ENCODE measurements at places on chromosomes 7 and 10.

GRCh38 chr10:110260746-110261477 lies 43.8 kb downstream of the SMNDC1 start:
- no peak for DNase-seq

DNA sequence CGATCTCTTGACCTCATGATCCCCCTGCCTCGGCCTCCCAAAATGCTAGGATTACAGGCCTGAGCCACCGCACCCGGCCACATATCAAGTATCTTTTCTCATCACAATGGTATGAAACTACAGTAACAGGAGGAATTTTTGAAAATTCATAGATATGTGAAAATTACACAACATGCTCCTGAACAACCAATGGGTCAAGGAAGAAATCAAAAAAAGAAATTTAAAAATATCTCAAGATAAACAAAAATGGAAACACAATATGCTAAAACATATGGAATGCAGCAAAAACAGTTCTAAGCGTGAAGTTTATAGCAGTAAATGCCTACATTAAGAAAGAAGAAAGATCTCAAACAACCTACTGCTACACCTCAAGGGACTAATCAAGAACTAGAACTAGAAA lies 59.8 kb upstream of the ADAM12 start:
- DNase-seq, result no peak

DNA sequence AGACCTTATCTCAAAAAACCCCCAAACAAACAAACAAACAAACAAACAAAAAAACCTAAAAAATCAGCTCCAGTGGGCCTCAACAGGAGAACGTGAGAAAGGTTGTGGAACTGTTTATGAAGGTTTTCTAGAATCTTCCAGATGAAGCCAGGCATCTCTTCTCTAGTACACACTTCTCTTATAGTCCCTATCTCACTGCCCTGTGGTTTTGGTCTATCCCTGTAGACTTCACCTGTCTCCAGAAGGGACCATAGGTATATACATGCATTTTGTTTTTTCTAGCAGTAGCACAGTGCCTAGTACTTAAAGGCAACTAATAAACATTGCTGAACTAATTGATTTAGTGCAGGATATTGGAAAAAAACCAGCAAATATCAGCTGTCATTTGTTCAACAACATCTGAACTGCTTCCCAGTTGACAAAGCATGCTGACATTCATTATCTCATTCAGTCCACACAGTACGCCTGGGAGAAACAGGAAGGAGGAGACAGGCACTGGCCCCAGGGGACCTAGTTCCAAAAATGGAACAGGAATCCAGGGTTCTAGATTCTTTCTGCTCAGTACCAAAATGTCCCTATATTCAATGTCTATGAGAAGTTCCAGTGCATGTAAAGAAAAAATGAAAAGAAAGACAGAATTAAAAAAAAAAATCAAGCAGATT lies 59.8 kb downstream of the C10orf67 start:
- no peak for DNase-seq

DNA sequence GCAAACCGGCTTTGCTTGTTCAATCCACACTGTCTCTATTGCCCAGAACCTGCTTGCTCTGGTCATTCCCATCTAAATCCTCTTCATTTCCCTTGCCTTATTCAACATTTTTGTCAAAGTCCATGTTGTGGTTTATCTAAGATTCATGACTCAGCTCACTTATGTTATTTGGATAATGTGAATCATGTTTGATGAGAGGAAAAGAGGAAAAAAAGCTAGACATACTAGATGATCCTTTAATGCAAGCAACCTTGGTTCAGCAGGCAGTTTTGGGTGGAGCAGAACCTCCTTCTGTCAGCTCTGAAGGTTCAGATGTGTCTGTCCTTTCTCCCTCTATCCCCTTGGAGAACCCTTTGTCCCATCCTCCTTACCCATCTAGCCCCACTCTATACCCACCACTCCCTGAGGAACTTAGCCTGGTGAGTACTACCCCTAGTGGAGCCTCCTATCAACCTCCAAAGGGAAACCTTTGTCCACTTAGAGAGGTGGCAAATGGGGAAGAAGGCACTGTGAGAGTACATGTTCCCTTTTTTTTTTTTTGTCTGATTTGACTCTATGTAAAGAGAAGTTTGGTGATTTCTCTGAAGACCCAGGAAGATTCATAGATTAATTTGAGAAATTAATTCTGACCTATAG lies 2.1 kb upstream of the SAMD9L start:
- DNase-seq, result no peak

DNA sequence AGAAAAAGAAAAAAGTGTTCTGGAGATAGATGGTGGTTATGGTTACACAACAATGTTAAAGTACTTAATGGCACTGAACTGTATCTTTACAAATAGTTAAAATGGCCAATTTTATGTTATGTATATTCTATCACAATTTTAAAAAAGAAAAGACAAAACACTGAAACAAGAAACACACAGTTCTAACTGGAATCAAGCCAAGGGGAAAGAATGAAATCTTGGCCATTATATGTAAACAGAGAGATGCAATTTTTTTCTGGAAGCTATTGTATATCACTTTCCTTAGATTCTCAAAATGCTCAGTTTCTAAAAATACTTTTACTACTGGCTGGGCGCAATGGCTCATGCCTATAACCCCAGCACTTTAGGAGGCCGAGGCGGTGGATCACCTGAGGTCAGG lies 4.1 kb downstream of the COA1 start:
- DNase-seq, result no peak

- DNase-seq, result no peak
Measured at GRCh38 chr10:17974505-17974904, 22.8 kb downstream of the SLC39A12 start.

DNA sequence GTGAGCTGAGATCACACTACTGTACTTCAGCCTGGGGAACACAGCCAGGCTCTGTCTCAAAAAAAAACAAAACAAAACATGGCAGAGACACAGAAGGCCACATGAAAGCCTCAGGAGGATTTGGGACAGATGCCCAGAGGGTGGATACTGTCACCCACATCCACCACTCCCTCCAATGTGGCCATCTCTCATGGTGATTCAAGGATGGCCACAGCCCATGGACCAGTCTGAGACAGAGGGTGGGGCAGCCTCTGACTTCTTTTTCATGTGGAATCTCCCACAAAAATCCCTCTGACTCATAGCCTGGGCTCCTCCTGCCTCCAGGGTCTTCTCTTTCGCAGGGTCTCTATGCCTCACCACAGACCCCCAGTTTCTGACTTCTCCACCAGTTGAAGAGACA lies 59.0 kb upstream of the GTF2I start:
- no peak for DNase-seq

DNA sequence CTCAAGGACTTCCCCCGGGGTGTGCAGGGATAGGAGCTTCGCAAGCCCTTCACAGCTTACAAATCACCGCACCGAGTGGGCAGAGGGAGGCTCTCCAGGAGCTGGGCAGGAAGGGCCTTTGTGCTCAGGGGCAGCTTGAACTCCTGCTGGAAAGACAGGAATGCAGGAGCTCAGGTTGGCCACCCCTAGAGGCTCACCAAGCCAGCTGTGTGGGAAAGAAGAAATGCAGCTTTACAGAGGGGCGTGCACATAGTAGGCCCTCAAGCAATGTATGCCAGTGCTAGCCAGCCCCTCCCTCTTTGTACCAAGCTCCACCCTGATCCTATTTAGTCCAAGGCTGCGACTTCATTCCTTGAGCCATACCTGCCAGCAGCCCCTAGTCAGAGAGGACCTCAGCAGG lies 26.1 kb downstream of the STRA8 start:
- DNase-seq, result no peak

- no peak for DNase-seq
Measured at GRCh38 chr7:68739306-68739705, 859.0 kb upstream of the AUTS2 start.

DNA sequence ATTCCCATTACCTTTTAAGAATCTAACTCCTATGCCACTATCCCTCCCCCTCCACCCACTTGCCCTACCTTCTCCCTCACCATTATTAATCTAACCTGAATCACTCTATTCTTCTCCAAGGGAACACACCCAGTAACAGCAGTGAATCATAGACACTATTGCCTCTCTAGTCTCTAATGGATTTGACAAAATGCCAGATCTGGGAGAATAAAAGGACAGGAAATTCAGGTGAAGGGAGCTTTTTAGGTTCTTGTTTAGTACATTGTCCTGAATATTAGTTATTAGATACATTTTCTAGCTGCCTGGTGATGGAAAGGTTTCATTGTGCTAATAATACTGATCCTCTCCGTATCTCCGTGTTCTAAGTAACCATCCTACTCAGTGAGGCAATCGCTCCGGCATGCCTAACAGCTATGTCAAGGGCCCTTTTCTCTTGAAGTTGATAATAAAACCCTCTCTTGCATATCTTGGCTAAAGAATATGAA lies 4.1 kb upstream of the SFR1 start:
- DNase-seq, result peak; percentile 51

- peak; percentile 68 for DNase-seq
Measured at GRCh38 chr7:51315393-51316261, 982 bp downstream of the COBL start.

DNA sequence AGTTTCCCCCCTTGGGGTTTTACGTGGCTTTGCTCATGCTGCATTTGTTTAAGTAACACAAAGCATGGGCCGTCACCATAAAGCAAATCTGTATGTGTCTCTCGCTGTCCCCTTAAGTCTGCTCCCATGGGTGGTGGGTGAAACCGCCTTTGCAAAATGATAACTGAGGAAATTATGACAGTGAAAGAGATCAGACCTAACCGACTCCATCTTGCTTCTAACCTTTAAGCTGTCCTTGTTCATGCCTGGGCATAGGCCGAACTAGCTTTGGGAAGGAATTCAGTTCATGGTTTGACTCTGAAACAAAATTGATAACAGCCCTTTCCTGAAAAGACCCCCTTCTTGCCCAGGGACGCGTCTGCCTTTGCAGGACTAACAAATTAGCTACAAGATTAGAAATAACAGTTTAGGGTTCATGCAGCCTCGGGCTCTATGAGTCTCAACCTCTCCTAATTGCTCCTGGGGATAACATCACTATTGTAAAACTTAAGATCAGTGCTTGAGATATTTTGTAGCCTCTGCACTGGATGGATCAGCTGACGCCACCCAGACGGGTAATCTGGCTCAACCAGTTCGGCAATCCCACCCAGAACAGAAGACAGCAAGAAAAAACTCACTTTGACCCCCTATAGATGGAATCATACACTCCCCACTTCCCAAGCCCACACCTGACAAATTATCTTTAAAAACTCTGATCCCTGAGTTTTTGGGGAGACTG lies 623.7 kb downstream of the TYW1 start:
- no peak for DNase-seq

DNA sequence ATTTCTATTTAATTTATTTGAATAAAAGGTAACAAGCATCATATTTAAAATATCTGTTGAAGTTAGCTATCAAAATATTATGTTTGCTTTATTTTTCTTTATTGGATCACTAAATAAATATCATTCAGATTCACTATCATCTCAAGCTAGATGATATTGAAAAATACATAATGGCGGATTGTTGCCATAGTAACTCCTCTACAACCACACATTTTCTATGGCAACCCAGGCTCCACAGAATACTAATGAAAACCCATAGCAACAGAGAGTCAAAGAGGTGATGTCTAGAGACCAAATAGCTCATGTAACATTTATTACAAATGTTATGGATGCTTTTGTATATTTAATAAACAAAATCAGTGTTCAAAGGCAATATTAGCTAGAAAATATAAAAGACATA lies 148.9 kb upstream of the CDK1 start:
- no peak for DNase-seq

GRCh38 chr10:119550827-119551226 lies 8.3 kb upstream of the RGS10 start:
- no peak for DNase-seq

GRCh38 chr7:77808517-77808916 lies 9.9 kb downstream of the PHTF2 start:
- DNase-seq, result no peak

GRCh38 chr10:19652750-19653149 lies 163.5 kb upstream of the PLXDC2 start:
- DNase-seq, result no peak

GRCh38 chr7:12737373-12737772 lies 49.9 kb downstream of the ARL4A start:
- DNase-seq, result no peak

DNA sequence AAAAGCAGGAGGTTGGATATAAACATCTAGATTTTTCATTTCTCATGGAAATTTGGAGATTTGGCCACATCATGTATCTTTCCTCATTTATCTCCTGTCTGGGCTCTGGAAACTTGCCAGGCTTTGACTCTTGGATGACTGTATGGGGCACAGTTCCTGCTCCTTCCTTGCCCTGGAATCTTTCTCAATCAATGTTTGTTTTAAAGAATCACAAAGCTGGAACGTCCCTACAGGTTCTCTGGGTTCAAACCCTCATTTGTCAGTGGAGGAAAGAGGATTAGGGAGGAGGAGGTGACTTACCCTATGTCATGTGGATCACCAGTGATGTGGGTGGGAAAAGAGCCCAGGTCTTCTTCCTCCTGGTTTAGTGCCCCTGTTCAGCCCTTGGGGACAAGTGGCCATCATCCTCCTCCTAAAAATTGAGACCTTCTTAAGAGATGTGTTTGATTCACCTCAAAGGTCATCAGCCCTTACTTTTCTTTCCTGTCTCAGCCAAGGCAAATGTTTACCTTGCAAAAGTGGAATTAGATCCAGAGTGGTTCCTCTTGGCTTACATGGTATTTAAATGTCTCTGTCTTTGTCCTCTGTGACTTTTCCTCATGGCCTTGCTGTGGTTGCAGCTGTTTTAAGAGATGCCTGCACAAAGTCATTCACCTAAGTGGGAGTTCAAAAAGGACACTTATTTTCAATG lies 38.8 kb upstream of the PDZD8 start:
- DNase-seq, result no peak

DNA sequence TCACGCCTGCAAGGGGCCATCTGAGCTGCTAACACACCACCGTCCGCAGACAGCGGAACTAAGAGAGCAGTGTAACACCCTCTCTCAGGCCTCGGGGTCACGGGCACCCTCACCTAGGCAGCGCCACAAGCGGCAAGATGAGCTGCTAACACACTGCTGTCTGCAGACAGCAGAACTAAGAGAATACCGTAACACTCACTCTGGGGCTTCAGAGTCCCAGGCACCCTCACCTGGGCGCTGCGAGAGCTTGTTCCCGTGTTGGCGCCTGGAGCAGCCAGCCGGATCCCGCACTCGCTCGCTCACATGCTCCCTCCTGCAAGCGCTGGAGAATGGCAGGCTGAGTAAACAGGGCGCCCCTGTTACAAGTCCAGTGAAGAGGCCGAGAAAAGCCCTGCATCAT lies 160.2 kb downstream of the SRPK2 start:
- no peak for DNase-seq

- no peak for DNase-seq
Measured at GRCh38 chr10:112313234-112313633, 30.0 kb downstream of the TECTB start.

GRCh38 chr10:7618461-7618860 lies 48.3 kb downstream of the ITIH5 start:
- no peak for DNase-seq

GRCh38 chr10:126927799-126928198 lies 22.6 kb downstream of the DOCK1 start:
- no peak for DNase-seq

- DNase-seq, result no peak
Measured at GRCh38 chr10:69861251-69862240, 59.8 kb downstream of the COL13A1 start.

GRCh38 chr10:101230183-101230917 lies 1.1 kb upstream of the LBX1 start:
- DNase-seq, result no peak
